ENCODE measurements at places on chromosomes 3 and 15. TPM values are rescaled to one million over a fixed set of nuclear protein-coding genes. Genes with fewer than 3 reads are reported as not detected.

The CSPG4 gene
- 0.05 TPM for total RNA-seq

DNA sequence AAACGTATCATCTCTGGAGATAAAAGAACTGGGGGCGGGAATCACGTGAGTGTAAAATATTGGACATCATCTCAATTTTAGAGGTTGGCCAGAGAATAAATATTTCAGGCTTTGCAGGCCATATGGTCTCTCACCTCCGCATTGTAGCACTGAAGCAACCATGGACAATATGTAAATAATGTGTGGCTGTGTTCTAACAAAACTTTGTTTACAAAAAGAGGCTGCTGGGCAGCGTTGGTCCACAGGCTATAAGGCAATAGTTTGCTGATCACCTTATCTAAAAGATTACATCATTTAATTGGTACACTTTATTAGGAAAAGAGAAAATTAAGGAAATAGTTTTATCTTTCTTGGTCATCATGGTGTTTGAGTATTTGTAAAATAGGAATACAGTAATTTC lies 22.5 kb upstream of the SHC4 start:
- H3K4me1 ChIP-seq: peaks cover 20% of the 10 kb centered on the region
- no peak overlapping the region for H3K27ac ChIP-seq
- DNase-seq: no peak
- peaks cover 7% of the 10 kb centered on the region for H3K36me3 ChIP-seq
- H3K27me3 ChIP-seq: no peaks in the 10 kb centered on the region
- no peak overlapping the region for H3K4me3 ChIP-seq

- no peak overlapping the region for H3K4me3 ChIP-seq
- H3K4me1 ChIP-seq: no peaks in the 10 kb centered on the region
- peaks cover 96% of the 10 kb centered on the region for H3K27me3 ChIP-seq
- DNase-seq: no peak
- no peak overlapping the region for H3K27ac ChIP-seq
- no peaks in the 10 kb centered on the region for H3K36me3 ChIP-seq
Observed at GRCh38 chr15:79117442-79118204, 27.0 kb upstream of the RASGRF1 start.

The SRP14 gene
- 96.5 TPM for total RNA-seq

DNA sequence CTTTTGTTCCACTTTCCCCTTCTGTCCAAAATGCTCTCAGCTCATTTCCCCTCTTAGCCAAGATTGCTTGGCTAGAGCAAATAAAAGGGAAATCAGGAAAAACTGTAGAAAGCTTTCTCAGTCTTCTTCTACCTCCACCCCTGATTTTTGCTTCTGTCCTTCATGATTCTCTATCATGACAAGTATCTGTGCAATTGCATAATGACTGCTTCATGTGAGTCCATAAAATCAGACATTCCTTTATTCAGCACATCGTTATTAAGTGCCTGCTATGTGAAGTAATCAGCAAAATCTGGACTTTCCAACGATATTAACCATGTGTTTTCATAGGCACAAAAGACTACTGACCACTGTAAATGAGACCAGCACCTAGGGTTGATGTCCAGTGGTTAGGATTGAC lies 321.5 kb upstream of the CBLB start:
- no peaks in the 10 kb centered on the region for H3K36me3 ChIP-seq
- no peaks in the 10 kb centered on the region for H3K27me3 ChIP-seq
- no peak for DNase-seq
- H3K4me3 ChIP-seq: no peak overlapping the region

All from Calu3 (cell line).